SK-N-SH (cell line): ENCODE measurements at places on chromosomes 5 and 9. TPM values are rescaled to one million over a fixed set of nuclear protein-coding genes. Genes with fewer than 3 reads are reported as not detected.

GRCh38 chr5:181170996-181171395 is 23.6 kb downstream of the OR2V2 start:
- H3K4me1 ChIP-seq = no peaks in the 10 kb centered on the region; the same call in 1 of the 2 replicates
- no peak overlapping the region for H3K27ac ChIP-seq
- H3K4me3 ChIP-seq = no peak overlapping the region

GRCh38 chr5:140965905-140966292 is 377 bp upstream of the PCDHAC2 start:
- peaks cover 39% of the 10 kb centered on the region for H3K4me1 ChIP-seq
- H3K27me3 ChIP-seq = no peaks in the 10 kb centered on the region
- H3K4me3 ChIP-seq = peak overlapping the region; percentile 75
- DNase-seq = no peak
- H3K27ac ChIP-seq = no peak overlapping the region

NME5 gene
- 3.7 and 4.1 TPM in 2 replicates for polyA plus RNA-seq

KCTD16 gene
- polyA plus RNA-seq = 0.03 and 0.08 TPM in 2 replicates
